ENCODE measurements at places on chromosomes 16 and 17.

GRCh38 chr16:8959921-8960787, 3.6 kb downstream of the USP7 start:
- DNase-seq, result no peak

GRCh38 chr17:79988185-79988971, 47.3 kb downstream of the TBC1D16 start:
- no peak for DNase-seq

DNA sequence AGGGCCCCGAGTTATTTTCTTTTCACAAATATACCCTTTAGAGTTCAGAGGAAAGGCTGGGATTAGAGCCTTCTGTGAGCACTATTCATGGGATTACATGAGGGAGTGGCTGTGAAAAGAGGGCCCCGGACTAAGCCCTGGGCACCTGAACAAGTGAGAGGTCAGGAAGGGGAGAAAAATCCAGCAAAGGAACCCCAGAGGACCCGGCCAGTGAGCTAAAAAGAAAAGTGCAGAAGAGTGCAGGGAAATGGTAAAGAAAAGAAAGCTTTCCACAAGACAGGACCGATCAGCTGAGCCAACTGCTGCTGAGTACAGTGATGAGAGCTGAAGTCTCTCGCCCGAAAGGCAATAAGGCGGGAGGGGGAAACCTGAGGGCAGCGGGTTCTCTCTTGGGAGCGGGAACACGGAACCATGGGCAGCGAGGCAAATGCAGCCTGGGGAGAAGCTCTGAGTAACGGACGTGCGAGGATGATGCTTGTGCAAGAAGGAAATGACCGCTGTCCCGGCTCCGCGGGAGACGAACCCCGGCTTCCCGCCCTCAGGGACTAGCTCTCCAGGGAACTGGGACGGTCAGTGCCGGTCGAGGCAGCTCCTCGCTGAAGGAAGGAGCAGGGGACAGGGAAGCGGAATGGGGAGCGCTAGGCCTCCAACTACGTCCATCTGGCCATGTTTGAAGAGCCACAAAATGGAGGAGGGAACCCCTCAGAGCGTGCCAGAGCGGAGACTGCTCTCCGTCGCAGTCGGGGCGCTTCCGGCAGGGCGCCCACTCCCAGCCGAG, 665 bp upstream of the ALDH3A2 start:
- peak; percentile 63 for DNase-seq

DNA sequence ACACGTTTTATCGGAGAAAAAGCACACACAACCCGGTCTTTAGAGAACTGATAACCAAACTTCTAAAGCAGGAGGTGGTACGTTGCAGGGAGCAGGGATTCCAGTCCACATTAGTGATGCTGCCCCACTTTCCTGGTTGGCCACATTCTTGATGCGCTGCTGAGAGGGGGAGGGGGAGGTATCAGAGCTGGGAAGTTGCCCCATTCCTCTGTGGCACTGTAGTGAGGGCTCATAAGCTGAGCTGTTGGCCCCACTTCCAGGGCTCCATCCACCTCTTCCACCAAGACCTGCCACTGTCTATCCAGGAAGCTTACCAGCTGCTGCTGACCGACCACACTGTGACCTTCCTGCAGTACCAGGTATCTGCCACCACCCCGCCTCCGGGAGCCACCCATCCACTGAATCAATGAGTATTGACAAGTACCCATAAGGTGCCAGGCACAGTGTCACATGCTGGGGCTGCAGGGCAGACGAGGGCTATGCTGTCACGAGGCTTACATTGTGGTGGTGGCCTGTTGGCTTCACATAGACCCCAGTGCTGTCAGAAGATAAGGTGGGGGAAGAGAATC, 1.1 kb downstream of the TSEN54 start:
- DNase-seq, result peak; percentile 64

DNA sequence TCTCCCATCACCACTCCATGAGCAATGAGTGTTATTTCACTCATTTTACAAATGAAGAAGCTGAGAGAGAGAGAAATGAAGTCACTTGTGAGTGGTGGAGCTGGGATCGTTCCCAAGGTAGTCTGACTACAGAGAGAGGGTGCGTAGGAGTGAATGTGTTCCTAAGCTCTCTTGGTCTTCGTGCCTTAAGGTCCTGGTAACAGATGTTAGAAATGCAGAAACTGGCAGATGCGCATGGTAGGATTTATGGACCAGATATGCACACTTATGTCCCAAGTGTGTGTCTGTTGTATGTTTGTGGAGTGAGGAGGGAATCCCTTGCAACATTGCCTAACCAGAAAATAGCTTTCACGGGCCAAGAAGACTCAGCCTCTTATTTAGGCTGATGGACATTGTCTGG, 93.2 kb upstream of the ZNF469 start:
- no peak for DNase-seq
